ENCODE measurements at places on chromosomes 2 and 18. TPM values are rescaled to one million over a fixed set of nuclear protein-coding genes. Genes with fewer than 3 reads are reported as not detected.

The ALK gene
- polyA plus RNA-seq = not detected

- DNase-seq = no peak
- H3K27ac ChIP-seq = no peak overlapping the region
- no peaks in the 10 kb centered on the region for H3K4me1 ChIP-seq
- H3K36me3 ChIP-seq = no peaks in the 10 kb centered on the region
- no peaks in the 10 kb centered on the region for H3K27me3 ChIP-seq
These were observed 63.6 kb upstream of the CAVIN2 start for GRCh38 chr2:191910518-191910917.

DNA sequence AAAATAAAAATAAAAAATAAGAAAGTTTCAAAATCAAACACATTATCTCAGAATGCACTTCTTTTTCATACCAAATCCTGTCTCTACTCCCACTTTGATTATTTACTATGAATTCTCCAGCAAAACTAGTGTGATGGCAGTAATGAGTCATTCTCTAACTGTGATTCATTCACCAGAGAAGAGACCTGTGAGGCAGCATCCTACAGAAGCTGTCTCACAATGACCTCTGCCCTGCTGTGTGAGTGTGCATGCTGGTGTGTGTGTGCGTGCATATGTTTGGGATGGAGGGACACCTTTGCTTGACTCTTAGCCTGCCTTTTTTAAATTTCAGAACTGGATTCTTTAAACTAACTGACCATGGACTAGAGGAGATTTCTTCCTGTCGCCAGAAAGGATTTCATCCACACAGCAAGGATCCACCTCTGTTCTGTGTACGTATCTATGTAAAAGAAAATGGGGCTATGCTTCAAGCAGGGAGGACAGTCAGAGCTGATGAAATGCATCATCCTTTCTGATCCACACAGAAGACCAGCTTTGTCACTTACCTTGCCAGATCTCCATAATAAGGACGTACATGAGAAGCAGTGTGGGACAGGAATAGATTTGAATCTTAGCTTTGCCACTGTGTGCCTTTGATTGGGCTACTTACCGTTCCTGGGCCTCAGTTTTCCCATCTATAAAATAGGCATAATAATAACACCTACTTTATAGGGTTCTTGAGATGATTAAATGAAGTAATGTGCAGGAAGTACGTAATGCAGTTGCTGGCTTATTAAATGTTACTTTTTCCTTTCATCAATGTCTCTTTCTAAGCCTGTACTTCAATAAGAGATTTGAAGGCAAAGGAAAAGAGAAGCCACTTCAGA, 31.2 kb downstream of the STAMBP start:
- no peaks in the 10 kb centered on the region for H3K4me1 ChIP-seq
- no peak overlapping the region for H3K27ac ChIP-seq

DNA sequence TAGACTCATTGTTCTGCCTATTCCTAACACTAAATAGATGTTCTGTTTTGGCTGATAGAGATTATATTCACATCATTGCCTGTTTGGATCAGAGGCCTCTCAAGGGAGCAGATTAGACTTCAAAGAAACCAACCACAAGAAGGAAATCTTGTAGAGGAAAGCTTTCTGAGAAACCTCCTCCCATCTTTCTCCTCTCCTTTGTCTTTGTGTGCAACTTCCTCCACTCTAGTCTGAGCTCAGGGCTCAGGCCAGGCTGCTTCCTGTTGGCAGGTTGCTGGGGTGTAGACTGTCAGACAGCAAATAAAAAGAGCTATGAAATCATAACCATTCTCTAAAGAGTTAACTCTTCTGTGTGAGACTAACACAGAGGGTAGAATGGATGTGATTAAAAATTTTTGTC, 113.0 kb downstream of the TGFA start:
- no peaks in the 10 kb centered on the region for H3K4me1 ChIP-seq
- H3K27ac ChIP-seq = no peak overlapping the region
- H3K27me3 ChIP-seq = no peaks in the 10 kb centered on the region
- no peak overlapping the region for H3K4me3 ChIP-seq
- no peaks in the 10 kb centered on the region for H3K36me3 ChIP-seq
- no peak for DNase-seq

DNA sequence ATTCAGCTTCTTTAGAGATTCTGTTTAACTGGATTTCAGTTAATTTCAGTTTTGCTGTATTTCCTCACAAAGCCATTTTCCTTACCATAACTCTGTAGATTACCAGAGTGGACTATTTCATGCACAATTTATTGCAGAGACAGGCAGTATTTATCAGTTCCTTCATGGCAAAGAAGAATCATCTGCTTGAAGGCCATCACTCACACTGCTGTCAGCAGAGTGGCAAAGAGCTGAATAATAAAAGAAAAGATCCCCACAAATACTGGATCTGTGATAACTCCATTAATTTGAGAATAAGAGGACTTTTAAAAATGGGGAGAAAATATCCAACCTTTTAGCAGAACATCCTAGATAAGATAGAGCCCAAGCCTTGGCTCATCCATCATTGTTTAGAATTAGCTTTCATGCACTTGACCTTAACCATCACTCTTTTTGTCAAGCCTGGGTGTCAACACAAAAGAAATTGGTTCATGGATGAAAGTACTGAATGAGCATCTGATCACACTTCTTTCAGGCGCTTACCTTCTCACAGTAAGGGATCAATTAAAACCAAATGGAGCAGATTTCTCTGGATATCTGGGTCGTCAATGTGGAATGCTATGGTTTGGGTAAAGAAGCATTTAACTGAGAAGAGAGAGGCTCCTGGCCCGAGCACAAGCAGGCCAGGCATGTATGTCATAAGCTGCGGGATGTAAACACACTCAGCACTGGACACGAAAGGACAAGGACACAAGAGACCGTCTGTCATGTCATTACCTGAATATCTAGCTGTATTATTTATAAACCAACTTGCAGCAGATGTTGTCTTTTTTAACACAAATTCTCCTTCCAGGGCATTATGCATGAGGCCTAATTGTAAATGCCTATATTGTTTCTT, 376.2 kb downstream of the ZNF521 start:
- H3K36me3 ChIP-seq = no peaks in the 10 kb centered on the region
- H3K4me3 ChIP-seq = no peak overlapping the region
- H3K27me3 ChIP-seq = no peaks in the 10 kb centered on the region
- no peak overlapping the region for H3K27ac ChIP-seq
- no peaks in the 10 kb centered on the region for H3K4me1 ChIP-seq

- H3K27me3 ChIP-seq = no peaks in the 10 kb centered on the region
- no peak overlapping the region for H3K4me3 ChIP-seq
- no peaks in the 10 kb centered on the region for H3K36me3 ChIP-seq
- H3K4me1 ChIP-seq = no peaks in the 10 kb centered on the region
- no peak for DNase-seq
These were observed 651.1 kb downstream of the TDRD15 start for GRCh38 chr2:21774691-21775368.

DNA sequence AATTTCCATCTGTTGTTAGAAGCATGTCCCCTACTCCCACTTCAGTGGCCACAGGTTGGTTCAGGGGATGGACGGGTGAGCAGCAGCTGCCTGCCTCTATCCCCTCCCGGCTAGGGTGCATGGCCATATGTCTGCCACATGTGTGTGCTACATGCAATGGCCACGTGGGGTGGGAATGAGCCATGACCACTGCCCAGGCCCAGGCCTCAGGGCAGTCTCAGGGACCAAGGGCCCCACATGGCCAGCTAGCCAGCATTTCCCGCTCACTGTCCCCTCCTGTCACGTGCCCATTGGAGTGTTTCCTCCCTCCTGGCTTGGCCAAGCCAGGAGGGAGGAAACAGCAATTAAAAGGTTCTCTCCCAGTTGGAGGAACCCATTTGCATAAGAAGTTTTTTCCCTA, 117.1 kb downstream of the KCNS3 start:
- no peak overlapping the region for H3K4me3 ChIP-seq
- no peaks in the 10 kb centered on the region for H3K36me3 ChIP-seq
- no peaks in the 10 kb centered on the region for H3K27me3 ChIP-seq
- H3K27ac ChIP-seq = no peak overlapping the region
- no peak for DNase-seq

DNA sequence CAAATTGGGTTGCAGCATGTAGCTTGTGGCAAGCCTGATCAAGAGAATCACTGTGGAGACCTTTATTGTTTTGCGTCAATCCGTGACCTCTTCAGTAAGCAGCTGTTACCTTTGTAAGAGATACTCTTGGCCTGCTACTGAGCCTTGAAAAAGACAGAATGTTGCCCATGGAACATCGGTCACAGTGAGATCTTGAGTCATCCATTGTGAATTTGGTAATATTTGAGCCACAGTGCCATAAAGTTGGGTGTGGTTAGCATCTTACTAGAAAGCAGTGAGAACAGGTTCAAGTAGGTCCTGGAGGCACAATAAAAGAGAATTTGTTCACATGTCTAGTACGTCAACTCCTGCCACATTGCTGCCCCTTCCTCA, 12.7 kb upstream of the EFR3B start:
- no peak overlapping the region for H3K4me3 ChIP-seq
- H3K36me3 ChIP-seq = no peaks in the 10 kb centered on the region
- no peaks in the 10 kb centered on the region for H3K4me1 ChIP-seq
- no peak overlapping the region for H3K27ac ChIP-seq

GRCh38 chr18:40357536-40357935, 1597.5 kb upstream of the PIK3C3 start:
- no peak overlapping the region for H3K27ac ChIP-seq
- H3K4me1 ChIP-seq = peaks cover 18% of the 10 kb centered on the region
- no peak overlapping the region for H3K4me3 ChIP-seq
